ENCODE measurements at places on chromosomes 3 and 15.

- H3K36me3 ChIP-seq = no peaks in the 10 kb centered on the region
- no peak overlapping the region for H3K4me3 ChIP-seq
- H3K4me1 ChIP-seq = no peaks in the 10 kb centered on the region
- H3K27ac ChIP-seq = no peak overlapping the region
- no peaks in the 10 kb centered on the region for H3K27me3 ChIP-seq
These were observed 23.3 kb upstream of the RAB11A start for GRCh38 chr15:65845826-65846519.

GRCh38 chr15:99124641-99125040 lies 19.8 kb downstream of the SYNM start:
- no peak overlapping the region for H3K27ac ChIP-seq
- no peak overlapping the region for H3K4me3 ChIP-seq
- H3K36me3 ChIP-seq = no peaks in the 10 kb centered on the region
- H3K4me1 ChIP-seq = no peaks in the 10 kb centered on the region
- peaks cover 2% of the 10 kb centered on the region for H3K27me3 ChIP-seq

DNA sequence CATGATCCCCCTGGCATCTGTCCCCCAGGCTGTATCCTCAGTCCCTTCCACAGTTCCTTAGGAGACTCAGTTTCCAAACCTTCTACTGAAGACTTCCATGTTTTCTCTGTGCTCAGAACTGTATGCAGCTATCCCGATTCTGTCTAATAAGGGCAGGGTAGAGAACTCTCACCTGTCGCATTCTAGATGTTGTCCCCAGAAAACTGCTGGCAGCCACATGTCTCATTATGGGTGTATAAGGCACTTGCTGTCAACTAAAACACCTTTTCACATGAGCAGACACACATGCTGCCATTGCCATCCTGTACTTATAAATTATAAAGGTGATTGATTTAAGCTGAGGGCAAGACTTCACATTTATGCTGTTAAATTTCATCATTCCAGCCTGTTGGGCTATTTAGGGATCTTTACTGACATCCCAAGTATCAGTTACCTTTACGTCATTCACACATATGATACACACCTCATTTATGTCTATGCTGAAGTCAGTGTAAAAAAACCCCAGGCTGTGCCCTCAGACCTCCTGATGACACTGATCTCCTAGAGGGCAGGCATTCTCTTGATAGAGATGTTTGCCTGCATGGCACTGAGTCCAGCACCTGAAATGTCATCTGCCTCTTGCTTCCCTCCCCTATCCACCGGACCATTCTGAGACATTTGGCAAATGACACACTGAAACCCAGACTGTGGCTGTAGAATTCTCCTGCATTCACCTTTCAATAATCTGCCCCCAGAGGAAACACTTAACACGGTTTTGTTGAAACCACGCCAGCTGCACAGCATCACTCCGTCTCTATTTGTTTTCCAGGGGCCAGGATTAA lies 35.8 kb downstream of the BTD start:
- peak overlapping the region; percentile 13 for H3K4me3 ChIP-seq
- peaks cover 77% of the 10 kb centered on the region for H3K4me1 ChIP-seq
- H3K27ac ChIP-seq = peak overlapping the region; percentile 89
- peaks cover 8% of the 10 kb centered on the region for H3K36me3 ChIP-seq
- no peaks in the 10 kb centered on the region for H3K27me3 ChIP-seq
- DNase-seq = peak; percentile 48

- no peak overlapping the region for H3K4me3 ChIP-seq
- DNase-seq = no peak
- H3K27me3 ChIP-seq = peaks cover 5% of the 10 kb centered on the region
- no peaks in the 10 kb centered on the region for H3K36me3 ChIP-seq
- no peaks in the 10 kb centered on the region for H3K4me1 ChIP-seq
- H3K27ac ChIP-seq = no peak overlapping the region
These were observed 256.8 kb downstream of the RORA start for GRCh38 chr15:60972301-60972700.

GRCh38 chr15:50016951-50017350 lies 102.1 kb downstream of the ATP8B4 start:
- no peak overlapping the region for H3K4me3 ChIP-seq
- no peak overlapping the region for H3K27ac ChIP-seq
- H3K27me3 ChIP-seq = peaks cover 6% of the 10 kb centered on the region
- no peaks in the 10 kb centered on the region for H3K4me1 ChIP-seq
- H3K36me3 ChIP-seq = no peaks in the 10 kb centered on the region
- DNase-seq = no peak

GRCh38 chr15:34679291-34679690 lies 75.5 kb downstream of the GJD2 start:
- no peak overlapping the region for H3K4me3 ChIP-seq
- no peak overlapping the region for H3K27ac ChIP-seq

DNA sequence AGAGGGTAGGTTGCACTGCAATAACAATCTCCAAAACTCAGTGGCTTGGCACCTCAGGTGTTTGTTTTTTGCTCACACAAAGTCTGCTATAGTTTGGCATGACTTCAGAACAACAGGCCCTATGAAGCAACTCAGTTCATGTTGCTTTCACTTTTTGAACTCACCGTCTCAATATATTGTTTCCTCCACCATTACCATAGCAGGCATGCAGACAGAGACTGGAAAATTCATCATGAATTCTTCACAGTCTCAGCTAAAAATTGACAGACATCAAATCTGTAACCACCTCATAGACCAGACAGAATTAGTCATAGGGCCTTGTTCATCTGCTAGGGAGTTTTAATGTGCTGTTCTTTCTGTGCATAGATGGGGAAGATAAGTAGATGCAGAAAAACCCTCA lies 161.4 kb upstream of the POU1F1 start:
- H3K4me1 ChIP-seq = no peaks in the 10 kb centered on the region
- no peak overlapping the region for H3K4me3 ChIP-seq
- DNase-seq = no peak
- H3K27me3 ChIP-seq = peaks cover 2% of the 10 kb centered on the region
- H3K36me3 ChIP-seq = no peaks in the 10 kb centered on the region

DNA sequence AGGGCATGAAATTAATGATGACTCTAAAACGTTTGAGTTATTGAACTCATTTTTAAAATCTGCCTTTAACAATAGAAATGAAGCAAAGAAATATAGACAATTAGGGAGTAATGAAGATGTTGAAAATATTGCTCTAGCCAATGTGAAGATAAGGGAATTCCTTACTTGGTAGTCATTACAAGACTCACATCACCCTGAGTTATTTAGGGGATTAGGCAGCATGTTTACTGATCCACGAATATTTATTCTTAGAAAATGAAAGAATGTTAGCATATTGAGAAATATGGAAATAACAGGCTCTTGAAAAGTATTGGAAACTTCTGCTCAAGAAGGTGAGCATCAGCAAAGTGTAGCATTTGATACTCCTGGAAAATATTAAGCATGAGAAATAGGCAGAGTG lies 398.1 kb upstream of the ARPP21 start:
- no peak overlapping the region for H3K27ac ChIP-seq
- H3K27me3 ChIP-seq = no peaks in the 10 kb centered on the region
- no peaks in the 10 kb centered on the region for H3K4me1 ChIP-seq
- no peak overlapping the region for H3K4me3 ChIP-seq
- no peak for DNase-seq

- H3K4me3 ChIP-seq = no peak overlapping the region
- H3K36me3 ChIP-seq = no peaks in the 10 kb centered on the region
- no peak for DNase-seq
- no peak overlapping the region for H3K27ac ChIP-seq
- peaks cover 33% of the 10 kb centered on the region for H3K27me3 ChIP-seq
- no peaks in the 10 kb centered on the region for H3K4me1 ChIP-seq
These were observed 102.6 kb upstream of the KLHL25 start for GRCh38 chr15:85897207-85897894.

DNA sequence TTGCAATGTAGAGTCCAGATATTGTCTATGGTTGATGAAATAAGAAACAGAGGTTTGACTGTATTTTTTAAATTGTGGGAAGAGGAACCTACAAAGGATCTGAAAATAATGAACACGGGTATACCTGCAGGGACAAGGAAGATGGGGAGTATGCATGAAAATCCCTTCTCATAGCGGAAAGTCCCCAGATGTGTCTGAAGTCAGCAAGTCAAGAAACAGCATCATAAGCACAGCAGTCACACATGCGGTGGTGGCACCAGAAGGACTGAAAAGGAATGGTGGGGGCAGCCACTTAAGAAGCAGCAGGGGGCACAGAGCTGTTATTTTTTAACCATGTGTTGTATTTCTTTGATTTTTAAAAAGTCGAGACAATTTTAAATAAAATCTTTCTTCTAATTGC lies 4.7 kb downstream of the MRPS11 start:
- H3K36me3 ChIP-seq = peaks cover 11% of the 10 kb centered on the region
- no peaks in the 10 kb centered on the region for H3K27me3 ChIP-seq
- no peak overlapping the region for H3K4me3 ChIP-seq
- H3K4me1 ChIP-seq = peaks cover 7% of the 10 kb centered on the region
- H3K27ac ChIP-seq = no peak overlapping the region
- no peak for DNase-seq

DNA sequence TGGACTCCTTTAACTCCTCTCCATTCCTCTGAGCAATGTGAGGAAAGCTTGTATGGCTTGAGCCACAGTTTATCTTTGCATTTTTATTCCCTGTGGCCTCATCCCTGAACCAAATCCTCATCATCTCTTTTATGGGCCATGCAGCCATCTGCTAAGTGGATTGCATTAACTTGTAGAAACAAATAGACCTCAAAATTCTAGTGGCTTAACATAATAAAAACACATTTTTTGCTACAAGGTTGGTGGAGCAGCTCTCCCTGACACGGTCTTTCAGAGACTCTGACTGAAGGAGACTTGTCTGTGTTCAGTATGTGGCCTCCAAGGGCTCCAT lies 135.3 kb downstream of the RPL22L1 start:
- peaks cover 24% of the 10 kb centered on the region for H3K27me3 ChIP-seq
- H3K27ac ChIP-seq = no peak overlapping the region
- H3K4me3 ChIP-seq = no peak overlapping the region
- DNase-seq = no peak

GRCh38 chr3:147404800-147405230 lies 1.5 kb downstream of the ZIC4 start:
- peaks cover 14% of the 10 kb centered on the region for H3K36me3 ChIP-seq
- no peak overlapping the region for H3K4me3 ChIP-seq
- DNase-seq = no peak
- H3K4me1 ChIP-seq = peaks cover 9% of the 10 kb centered on the region

DNA sequence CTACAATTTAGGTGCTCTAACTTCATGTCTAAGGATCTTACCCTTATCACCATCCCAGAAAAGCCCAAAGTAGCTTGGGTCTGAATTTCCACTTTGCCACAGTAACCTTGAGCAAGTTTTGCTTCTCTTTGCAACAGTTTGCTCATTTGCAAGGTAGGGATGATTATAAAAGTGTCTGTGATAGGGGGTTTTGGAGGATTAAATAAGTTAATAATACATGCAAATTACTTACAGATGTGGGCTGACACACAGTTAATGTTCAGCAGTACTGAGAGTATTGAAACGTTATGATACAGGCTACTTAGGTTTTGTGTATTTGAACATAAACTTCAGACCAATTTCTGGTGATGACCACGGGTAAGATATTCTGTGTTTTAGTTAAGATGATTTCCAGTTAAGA lies 444.7 kb upstream of the TPRG1 start:
- no peak overlapping the region for H3K4me3 ChIP-seq
- no peaks in the 10 kb centered on the region for H3K27me3 ChIP-seq
- H3K36me3 ChIP-seq = peaks cover 5% of the 10 kb centered on the region
- DNase-seq = no peak

DNA sequence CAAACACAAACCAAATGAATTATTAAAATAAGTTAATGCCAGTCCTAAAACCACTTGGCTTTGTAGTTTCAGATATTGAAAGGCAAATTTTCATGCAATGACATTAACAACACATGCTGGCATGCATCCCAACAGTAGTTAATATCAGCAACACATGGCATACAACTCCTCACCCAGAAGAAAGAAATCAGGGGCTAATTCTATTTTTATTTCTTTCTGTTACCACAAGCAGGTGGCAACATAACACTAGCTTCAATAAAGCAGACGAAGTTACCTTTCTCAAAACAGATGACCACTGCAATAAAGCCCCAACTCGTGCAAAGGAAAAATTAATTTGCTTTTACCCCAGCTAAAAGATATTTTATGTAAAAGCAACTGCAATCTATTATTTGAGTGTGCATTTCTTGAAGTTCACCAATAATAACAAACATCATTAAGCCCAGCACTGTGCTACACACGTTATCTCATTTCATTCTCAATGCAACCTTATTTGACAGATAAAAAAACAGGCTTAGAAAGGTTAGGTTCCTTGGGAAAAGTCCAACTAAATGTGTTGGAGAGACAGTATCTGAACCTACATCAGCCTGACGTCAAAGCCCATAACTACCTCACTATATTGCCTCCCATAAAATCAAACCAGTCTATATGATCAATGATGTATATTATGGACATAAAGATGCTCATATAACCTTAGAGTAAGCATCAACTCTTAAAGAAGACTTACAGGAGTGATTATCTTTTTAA lies 2.8 kb downstream of the TOP2B start:
- H3K4me3 ChIP-seq = peak overlapping the region; percentile 95
- no peak for DNase-seq
- peaks cover 12% of the 10 kb centered on the region for H3K36me3 ChIP-seq
- no peak overlapping the region for H3K27ac ChIP-seq
- no peaks in the 10 kb centered on the region for H3K27me3 ChIP-seq
